Natural killer cell (primary cell): ENCODE measurements at places on chromosomes 16 and 17. TPM values are rescaled to one million over a fixed set of nuclear protein-coding genes. Genes with fewer than 3 reads are reported as not detected.

Gene OR1F1
- total RNA-seq: not detected

Gene MC1R
- 13.7 TPM for total RNA-seq

Gene TMEM231
- 2.7 TPM for total RNA-seq

Gene TEKT5
- not detected for total RNA-seq

Gene RPTOR
- 49.2 TPM for total RNA-seq

Gene ZNF423
- not detected for total RNA-seq
